Glutamatergic neuron (in vitro differentiated cells): ENCODE measurements at places on chromosomes 2 and 18. TPM values are rescaled to one million over a fixed set of nuclear protein-coding genes. Genes with fewer than 3 reads are reported as not detected.

- DNase-seq = no peak
These were observed 9.1 kb downstream of the RAX start for GRCh38 chr18:59264121-59264571.

DNA sequence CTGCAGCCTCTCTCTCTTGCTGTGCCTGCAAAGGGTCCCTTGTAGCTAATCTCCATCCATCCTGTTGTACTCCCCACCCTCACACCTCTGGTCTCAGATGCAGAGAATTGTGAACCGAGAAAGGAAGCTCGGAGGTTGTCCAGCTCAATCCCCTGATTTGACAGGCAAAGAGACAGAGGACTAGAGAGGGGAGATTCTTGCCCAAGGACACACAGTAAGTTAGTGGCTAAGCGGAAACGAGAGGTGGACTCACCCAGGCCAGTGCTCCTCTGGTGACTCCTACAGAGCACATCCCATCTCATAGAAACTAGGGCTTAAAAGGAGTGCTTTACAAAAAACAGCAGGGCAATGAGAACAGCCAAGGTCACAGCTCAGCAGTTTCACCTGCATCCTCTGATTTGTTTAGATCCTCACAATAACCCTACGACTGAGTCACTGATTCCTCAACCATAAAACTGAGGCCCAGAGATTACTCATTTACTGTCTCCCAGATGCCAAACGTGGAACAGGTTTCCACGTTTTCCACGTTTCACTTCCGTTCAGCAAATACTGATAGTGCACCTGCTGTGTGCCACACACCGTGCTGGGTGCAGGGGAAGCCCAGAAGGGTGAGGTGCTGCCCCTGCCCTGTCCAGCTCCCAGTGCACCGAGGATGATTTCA, 22.1 kb downstream of the EHD3 start:
- no peak for DNase-seq

GRCh38 chr2:235784788-235785187, 290.9 kb downstream of the AGAP1 start:
- no peak for DNase-seq

DNA sequence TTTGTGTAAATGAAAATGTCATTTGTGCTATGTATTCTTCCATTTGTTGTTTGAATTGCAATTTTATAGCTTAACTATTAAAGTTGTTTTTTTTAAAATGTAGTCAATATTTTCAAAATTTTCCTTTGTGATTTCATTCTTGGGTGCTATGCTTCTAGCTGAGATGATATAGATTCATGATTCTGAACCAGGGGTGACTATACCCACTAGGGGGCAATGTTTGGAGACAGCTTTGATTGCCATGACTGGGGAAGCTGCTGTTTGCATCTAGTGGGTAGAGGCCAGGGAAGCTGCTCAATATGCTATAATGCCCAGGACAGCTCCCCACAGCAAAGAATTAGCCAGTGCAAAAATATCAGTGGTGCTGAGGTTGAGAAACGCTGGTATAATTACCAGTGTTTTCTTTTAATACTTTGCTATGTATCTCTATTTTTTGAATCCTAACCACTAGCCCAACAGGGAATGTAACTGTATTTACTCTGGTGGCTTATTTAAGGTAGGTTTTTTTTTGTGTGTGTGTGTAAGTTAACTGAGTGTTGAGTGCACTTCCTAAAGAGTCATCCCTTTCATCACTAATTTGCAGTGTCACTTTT, 99.7 kb downstream of the MEP1B start:
- DNase-seq = peak; percentile 25

- DNase-seq = no peak
These were observed 354.8 kb downstream of the MEIS1 start for GRCh38 chr2:66789741-66790140.

- DNase-seq = no peak
These were observed 20.3 kb downstream of the SF3B1 start for GRCh38 chr2:197414515-197414914.

DNA sequence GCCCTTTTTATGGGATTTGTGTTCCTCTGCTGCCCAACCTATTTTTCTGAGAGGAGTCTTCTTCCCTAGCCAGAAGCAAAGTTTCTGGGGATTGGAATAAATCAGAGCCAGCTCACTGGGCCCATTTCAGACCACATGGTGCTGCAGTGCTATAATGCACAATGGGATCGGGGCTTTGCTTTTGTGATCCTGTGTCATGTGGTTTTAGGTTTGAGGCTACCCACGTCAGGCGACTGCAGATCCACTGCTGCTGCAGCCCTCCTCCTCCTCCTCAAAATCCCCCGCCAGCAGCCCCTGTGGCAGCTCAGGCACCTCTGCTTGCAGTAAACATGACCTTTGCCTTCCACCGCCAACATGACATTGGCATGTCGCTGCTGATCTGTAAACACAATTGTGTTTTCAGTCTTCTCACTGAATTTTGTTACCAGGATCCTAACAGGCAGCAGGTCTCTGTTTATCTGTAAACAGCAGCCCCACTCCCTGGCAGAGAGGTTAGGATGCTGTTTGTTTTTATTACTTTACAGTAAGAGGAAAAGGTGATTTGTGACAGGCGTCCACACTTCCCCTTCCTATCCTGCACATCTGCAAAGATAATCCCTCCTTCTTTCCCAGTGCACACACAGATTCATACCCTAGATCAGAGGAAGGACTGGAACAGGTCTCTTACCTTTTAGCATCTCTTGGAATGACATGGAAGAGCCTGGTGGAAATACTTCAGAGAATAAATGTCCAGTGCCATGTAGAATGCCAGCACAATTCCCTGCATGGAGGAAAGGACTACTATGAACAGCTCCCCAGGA, 130.8 kb downstream of the FOXI3 start:
- no peak for DNase-seq

DNA sequence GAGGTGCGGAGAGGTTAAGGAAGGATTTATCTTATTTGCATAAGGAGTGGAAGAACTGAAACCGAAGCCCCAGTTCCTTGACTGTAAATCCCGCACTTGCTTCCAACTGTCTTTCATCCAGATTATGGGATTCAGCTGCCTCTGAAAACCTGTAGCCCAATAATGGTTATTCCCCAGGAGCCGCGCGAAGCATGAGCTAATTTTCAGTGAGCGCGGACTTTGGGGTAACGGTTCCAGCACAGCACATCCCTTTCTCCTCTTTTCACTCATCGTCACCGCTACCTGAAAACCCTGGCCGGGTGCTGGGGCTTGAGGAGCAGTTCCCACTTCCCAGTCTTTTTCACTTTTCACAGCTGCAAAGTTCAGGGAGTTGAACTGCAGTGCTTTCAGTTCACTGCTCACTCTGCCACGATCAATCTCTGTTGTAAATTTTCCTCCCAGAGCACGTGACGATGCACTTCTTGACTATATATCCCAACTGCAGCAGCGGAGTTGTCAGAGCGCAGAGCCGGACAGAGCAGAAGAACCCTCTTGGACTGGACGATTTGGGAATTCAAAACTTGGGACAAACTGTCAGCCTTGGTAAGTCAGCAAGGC, at the start of gene KCNE4:
TSS of gene KCNE4 (plus strand) at position 498 of the 597 bp plus-strand sequence. CDS start 641 bp downstream, outside the sequence.
- no peak for DNase-seq

DNA sequence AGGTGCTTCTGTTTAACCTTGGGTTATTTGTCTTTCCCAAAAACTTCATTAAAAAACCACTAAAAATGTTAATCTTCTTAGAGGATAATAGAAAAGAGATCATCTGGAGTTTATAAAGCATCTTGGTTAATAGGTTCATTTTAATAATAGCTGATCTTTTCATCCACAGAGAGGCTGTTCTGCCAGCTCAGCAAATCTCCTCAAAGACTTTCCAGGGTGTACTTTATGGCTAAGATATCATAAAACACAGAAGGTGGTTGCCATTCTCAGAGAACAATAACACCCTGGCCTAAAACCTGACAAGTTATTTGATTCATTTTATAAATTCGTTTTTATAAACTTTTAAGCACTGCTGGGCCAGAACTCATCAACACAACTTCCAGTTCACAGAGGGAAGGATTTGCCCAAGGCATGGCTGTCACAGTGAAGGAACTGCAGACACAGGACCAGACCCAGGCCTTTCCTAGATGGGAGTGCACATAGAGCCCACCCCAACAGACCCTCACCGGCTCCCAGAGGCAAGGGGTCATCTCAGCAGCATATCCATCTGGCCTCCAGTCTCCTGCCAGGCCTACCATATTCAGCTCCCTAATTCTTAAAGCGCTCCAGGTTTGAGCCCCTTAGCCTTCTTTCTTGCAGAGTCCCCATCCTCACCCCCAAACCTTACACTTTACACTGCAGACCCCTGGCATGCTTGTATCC, 203.4 kb upstream of the RAB6C start:
- no peak for DNase-seq

DNA sequence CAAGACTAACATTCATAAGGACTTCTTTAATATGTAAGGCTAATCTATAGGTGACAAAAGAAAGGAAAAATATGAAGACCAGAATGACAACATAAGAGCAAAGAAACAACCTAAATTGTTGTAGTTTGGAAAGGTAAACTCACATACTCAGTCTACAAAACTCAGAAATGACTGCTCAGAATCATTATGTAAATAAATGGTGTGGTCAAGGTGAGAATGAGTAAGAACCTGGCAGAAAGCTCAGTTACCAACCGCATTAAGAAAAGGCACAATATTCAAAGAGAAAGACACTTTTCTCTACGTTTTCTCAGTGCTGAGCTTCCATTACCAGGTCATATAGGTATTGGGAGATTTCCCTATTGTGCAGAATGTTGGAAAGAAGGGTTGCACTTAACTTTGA, 15.8 kb downstream of the ATF2 start:
- no peak for DNase-seq

DNA sequence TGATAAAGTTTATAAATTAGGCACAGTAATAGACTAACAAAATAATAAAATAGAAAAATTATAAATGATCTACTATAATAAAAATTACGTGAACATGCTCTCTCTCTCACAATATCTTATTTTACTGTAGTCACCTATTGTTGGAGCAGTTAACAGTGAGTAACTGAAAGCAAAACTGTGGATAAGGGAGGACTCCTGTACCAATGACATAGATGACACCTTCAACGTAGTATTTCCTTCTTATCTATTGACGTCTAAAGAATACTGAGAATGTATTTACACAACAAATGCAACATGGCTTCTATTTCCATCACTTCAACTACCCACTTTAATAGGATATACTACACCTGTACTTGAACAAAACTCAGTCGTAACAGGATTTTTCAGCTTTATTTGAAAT, 31.5 kb downstream of the HNRNPLL start:
- DNase-seq = no peak

DNA sequence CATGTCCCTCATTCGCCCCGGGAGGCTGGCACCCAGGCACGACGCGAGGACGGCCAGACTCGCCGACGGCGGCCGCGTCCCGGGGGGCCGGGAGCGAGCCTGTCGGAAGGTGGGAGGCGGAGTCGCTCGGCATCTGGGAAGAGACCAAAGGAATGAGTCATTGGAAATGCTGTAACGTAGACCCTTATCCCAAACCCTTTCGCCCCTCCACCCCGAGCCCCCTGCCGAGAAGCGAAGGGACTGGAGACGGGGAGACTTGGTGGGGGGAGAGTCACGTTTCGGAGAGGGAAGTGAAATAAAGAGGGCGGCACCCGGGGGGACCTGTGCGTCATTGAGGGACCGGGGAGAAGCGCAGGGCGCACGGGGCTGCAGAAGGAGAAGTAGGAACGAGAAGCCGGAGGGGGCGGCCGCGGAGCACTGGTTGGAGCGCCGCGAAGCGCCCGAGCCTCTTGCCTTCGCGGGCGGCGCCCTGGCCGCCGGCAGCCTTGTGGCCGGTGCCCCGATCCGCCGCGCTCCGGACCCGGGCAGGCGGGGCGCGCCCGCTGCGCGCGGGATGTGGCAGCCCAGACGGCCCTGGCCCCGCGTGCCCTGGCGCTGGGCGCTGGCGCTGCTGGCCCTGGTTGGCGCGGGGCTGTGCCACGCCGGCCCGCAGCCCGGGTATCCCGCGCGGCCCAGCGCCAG, at the start of gene EMILIN2:
TSS of gene EMILIN2 (plus strand) at position 371 of the 681 bp plus-strand sequence. CDS start at position 554, 183 bp downstream.
- peak; percentile 54 for DNase-seq

DNA sequence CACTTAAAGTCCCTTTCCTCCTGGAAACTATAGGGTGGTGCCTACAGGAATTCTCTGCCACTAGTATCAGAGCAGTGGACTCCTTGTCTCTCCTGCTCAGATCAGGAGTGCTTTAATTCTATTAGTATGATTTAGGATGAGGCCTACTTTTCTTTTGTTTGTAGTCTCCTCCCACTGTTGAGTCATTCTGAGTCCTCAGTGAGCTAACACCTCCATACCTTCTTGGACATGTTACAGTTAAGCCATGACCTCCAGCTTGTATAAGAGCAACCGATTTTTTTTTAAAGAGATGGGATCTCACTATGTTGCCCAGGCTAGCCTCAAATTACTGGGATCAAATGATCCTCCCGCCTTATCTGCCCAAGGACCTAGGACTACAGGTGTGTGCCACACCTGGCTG, 48.7 kb upstream of the OTOF start:
- DNase-seq = no peak

GRCh38 chr2:234960175-234961088, 8.6 kb downstream of the SH3BP4 start:
- no peak for DNase-seq

- DNase-seq = no peak
These were observed 110.4 kb upstream of the VRK2 start for GRCh38 chr2:57936216-57936615.

DNA sequence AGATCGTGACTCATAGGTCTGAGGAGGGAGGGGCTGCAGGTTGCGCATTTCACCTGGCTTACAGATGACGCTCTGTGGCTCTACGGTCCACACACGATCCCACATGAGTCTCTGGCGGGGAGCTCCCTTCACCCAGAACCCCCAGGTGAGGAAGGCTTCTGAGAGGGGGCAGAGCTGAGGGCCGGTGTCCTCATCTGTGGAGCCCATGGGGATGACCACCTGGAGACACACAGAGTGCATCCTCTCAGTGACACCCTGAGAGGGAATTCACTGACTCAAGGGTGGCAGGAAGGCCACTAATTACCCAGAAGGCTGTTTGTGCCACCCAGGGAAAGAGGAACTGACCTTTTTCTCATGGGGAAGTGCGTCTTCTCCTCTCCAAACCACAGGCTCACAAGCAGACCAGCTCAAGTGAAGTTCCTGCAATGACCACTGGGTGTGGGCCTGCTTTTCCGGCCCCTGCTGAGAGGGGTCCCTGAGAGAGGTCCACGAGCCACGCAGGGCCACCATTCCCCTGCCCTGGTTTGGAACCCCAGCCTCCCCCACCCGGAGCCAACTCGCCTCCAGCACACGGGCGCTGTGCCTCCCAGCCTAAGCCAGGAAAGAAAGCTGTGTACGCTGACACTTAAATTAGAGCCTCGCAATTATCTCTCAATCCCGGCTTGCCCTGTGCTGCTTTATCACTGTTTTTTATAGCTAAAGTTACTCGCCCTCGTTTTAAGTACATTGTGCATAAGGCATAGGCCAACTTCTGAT, 114.1 kb downstream of the BCL11A start:
- DNase-seq = peak; percentile 40

- DNase-seq = no peak
These were observed 99.7 kb downstream of the RND3 start for GRCh38 chr2:150387586-150388288.

The PARD6G gene
- 25.2 TPM for total RNA-seq

The COL3A1 gene
- total RNA-seq = not detected

The KCNF1 gene
- 7.7 TPM for total RNA-seq

The TMEM163 gene
- 27.7 TPM for total RNA-seq

The STPG4 gene
- 1.3 TPM for total RNA-seq

The LOXHD1 gene
- not detected for total RNA-seq

The TANC1 gene
- 14.9 TPM for total RNA-seq

The SERPINB3 gene
- not detected for total RNA-seq
